ENCODE measurements at places on chromosomes 11 and 22.
A peak's percentile ranks its signal among the peaks of the same experiment; 100 is the strongest.

DNA sequence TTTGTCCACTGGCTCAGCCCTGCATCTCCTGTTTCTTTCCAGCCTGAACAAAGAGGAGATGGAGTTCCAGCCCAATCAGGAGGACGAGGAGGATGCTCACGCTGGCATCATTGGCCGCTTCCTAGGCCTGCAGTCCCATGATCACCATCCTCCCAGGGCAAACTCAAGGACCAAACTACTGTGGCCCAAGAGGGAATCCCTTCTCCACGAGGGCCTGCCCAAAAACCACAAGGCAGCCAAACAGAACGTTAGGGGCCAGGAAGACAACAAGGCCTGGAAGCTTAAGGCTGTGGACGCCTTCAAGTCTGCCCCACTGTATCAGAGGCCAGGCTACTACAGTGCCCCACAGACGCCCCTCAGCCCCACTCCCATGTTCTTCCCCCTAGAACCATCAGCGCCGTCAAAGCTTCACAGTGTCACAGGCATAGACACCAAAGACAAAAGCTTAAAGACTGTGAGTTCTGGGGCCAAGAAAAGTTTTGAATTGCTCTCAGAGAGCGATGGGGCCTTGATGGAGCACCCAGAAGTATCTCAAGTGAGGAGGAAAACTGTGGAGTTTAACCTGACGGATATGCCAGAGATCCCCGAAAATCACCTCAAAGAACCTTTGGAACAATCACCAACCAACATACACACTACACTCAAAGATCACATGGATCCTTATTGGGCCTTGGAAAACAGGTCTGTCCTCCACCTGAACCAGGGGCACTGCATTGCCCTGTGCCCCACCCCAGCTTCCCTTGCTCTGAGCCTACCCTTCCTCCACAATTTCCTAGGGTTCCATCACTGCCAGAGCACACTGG is 5.0 kb downstream of the FTH1 start:
- DNase-seq: no peak

DNA sequence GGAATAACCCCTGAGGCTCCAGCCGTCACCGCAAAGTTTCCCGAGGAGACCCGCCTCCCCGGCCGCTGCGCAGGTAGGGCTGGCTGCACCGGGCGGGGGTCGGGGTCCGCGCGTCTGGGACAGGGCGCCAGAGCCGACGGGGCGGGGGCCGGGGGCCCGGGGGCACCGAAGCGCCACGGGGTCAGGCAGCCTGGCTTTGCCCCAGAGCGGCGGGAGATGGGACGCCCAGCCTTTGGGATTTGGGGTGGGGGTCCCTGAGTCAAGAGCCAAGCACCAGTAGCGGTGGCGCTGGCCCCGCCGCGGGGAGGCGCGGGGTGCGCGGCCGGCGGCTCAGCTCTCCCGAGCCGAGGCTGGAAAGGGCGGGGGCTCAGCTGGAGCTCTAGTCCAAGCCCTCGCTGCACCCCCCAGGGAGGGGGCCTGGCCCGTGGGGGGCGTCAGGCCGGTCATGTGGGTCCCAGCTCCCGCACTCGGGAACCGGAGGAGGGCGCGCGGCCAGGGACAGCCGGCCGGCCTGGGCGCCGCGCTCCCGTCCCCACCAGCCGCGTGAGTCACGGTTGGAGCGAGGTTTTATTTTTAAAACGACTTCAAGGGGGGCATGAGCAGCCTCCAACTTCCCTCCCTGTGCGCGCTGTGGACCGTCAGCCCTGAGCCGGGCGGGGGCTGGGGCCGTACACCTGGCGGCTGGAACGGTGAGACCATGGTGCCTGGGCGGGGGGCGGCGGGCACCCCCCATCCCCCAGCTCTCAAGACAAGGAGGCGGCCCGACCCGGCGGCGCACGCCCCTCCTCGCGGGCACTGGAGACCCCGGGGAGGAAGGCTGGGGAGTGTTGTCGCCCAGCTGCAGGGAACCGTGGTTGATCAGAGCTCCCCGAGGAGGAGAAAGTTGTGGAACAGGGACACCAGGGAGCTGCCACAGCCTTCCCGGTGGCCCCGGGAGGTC is 626 bp downstream of the FLRT1 start:
- no peak for DNase-seq

- DNase-seq: no peak
These were observed 103.5 kb upstream of the OR5AK2 start for GRCh38 chr11:56885177-56885576.

- no peak for DNase-seq
These were observed 114.0 kb downstream of the ABTB2 start for GRCh38 chr11:34243600-34244464.

DNA sequence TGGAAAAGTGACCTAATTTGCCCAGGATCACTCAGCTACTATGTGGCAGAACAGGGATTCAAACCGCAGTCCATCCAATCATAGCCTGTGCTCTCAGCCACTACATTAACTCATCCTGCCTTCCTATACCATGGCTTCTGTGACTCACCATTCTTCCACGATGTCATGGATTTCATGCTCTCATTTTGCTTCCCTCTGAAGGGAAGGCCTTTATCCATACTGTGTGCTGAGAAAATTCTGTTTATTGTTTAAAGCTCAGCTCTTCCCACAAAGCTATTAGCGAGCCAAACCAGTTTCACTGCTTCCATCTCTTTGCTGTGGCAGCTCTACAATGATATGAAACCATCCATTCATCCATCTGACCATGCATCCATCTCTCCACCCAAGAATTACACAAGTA is 289.9 kb downstream of the TENM4 start:
- DNase-seq: no peak

DNA sequence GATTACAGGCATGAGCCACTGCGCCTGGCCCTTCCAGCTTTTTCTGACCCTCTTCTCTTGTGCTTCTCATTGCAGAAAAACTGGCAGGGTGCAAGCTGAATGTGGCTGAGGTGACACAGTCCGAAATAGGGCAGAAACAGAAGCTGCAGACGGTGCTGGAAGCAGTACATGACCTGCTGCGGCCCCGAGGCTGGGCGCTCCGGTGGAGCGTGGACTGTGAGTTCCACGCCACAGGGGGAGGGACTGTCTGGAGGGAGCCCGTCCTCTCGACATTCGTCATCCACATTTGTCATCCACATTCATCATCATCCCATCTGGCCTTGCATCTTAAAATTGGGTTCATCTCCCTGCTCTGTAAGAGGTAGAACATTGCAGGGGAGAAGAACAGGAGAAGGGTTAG is 49.3 kb upstream of the PARVG start:
- no peak for DNase-seq

DNA sequence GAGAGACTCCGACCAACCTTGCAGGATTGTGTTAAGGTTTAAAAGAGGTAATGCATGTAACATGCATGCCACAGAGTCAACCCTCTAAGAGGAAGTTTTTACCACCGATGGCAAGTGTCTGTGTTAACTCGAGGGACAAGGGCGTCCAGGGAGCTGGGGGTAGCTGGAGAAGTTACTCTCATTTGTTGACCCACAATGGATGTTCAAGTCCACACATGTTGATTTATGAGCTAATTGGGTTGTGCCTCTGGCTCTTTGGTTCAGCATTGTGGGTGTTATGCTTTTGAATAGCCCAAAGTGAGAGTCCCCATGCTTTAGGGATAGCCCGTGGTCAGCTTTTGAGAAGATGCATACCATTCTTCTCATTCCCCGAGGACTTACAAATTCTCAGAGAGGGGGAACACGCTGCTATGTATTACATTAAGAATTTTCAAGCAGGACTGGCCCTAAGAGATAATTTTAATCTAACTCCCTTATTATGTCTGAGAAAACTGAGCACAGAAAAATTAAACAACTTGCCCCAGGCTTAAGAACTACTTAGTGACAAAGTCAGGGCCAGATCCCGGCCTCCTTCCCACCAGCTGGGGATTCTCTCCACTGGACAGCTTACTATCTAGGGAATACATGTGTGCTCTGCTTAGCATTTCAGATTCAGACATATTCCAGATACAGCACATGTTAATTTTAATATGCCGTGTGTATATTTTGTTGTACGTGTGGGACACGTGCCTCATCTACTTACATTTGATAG is 5.2 kb upstream of the PLET1 start:
- no peak for DNase-seq

DNA sequence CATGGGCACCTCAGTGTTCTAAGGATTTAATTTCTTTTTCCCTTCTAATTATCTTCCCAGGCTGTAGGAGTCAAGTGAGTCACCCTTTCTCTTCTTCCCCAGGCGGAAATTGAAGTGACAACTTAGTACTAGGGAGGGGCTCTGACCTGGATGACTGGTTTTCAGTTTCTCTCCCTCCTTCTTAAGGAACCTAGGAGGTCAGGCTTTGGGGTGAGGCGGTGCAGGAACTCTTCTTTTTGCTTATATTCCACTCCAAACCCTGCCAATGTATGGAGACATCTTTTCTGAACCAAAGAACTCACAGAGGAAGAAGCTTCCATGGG is 12.6 kb downstream of the ZDHHC5 start:
- no peak for DNase-seq

DNA sequence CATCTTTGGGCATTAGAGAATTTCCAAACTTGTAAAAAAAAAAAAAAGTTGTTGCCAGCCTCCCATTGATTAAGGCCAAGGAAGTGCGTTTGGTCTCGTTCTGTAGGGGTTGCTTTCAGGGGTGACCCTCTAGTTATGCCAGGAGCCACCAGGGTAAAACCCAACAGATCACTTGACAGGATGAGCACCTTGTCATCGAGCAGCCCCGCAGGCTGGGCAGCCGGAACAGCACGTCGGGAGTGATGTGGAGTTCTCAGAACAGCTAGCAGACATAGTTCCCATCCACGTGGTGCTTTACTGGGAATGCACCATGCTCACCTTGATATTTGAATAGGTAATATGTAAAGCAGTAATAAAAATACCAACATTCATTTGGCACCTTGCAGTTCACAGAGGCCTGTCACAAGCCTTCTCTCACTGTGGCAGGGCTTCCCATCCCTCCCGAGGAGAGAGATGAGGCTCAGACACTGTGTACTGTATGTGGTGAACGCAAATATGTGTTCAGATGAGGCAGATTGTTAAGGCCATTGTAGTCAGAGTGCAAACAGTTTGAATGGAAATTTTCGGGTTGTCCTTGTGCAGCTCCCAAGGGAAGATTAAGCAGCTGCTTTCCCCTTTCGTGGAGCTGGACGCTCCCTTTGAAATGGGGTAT is 70.9 kb upstream of the SORL1-AS1 start:
- no peak for DNase-seq

DNA sequence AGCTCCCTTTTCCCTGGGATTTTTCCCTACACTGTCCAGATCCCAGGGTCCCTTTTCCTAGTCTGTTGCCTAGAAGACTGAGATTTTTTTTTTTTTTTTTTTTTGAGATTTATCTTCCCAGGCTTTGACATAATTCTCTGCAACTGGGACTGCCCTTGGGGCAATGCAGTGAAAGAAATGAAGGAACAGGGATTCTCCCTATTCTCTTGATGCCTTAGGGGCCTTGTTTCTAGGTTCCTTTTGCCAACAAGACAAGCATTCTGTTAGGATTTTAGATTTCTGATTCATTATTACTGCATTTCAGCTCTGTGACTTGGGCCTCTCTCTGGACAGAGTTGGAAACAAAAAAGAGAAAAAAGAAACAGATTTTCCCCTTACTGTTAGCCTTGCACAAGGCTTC is 47.3 kb downstream of the QSER1 start:
- no peak for DNase-seq

DNA sequence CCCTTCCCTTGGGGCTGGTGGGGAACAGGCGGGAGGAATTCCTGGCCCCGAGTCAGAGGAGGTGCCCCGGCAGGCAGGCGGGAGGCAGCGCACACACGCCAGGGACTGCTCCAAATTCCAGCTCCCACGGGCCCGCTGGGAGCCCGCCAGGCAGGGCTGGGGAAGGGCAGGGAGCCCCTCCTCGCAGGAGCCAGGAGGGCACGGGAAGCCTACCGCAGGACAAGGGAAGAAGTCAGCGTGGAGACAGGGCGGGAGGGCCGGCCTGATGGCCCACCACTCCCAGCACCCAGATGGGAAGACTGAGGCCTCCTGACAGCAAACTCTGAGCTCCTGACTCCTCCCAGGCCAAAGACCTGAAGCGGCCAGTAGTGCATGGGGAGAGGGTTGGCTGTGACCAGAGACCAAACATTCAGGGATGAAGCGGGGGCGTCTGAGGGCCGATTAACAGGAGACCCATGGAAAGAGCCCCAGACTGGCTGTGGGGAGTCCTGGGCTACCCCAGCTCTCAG is 22.4 kb downstream of the RPL3 start:
- no peak for DNase-seq

DNA sequence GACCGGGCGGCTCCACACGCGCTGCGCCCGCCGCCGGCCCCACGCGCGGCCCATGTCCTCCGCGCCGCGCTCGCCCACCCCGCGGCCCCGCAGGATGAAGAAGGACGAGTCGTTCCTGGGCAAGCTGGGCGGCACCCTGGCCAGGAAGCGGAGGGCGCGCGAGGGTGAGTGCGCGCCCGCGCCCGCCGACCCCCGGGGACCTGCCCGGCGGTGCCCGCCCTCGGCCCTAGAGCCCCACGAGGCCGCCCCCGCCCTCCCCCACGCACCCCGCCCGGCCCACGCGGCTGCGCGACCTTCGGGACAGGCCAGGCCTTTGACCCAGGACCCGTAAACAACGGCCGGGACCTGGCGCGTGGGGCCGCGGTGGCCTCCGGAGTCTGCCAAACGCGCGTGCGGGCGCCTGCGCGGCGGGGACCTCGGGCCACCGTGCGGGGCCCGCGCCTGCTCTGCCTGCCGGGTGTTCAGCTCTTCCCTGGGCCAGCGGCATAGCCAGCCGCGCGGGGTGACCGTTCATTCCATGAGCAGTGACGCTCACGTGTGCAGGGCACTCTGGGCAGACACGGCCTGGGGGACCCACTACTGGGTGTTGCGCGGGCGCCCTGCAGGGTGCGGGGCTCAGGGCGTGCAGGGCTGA is at the start of gene PARVB:
TSS of gene PARVB (plus strand) at position 15 of the 634 bp plus-strand sequence. CDS start at position 53, 38 bp downstream.
- DNase-seq: no peak

DNA sequence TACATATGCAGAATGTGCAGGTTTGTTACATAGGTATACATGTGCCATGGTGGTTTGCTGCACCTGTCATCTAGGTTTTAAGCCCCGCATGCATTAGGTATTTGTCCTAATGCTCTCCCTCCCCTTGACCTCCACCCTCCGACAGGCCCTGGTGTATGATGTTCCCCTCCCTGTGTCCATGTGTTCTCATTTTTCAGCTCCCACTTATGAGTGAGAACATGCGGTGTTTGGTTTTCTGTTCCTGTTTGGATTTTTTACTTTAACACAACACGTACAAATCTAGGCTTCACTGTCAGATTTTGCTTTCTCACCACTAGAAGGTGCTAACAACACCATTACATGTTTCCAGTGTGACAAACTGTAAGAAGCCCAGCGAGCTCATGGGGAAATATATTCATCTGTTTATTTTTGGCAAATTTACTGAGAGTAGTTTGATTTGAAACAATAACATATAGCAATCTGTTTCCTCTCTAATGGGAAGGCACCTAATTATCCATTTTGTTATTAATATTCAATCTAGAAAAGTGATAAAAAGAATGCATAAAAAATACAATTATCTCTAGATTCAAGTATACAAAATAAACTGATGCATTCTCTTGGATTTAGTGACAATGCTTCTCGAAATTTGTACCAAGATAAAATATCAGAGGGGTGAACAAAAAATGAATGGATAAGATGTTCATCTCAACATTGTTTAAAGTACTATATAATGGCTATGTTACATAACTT is 23.2 kb upstream of the BIRC3 start:
- peak; percentile 70 for DNase-seq

GRCh38 chr11:12269104-12269441 is 108.3 kb upstream of the PARVA start:
- no peak for DNase-seq

Data from CD4-positive, alpha-beta T cell treated with Interleukin-6 at 100 ng/mL for 8 hours (primary cell).